Activated T-helper 1 cell treated with anti-CD3 and anti-CD28 coated beads, Interleukin-12 subunit alpha, Interleukin-12 subunit beta, Interleukin-2, Interleukin-4 antibody, amounts not matched to agents 30 ng/mL and 10 ng/mL and 1 ng/mL, durations not matched to agents 14 hours and 24 hours and 36 hours (primary cell): ENCODE measurements at places on chromosomes 11 and 22. TPM values are rescaled to one million over a fixed set of nuclear protein-coding genes. Genes with fewer than 3 reads are reported as not detected.

The SPON1 gene
- 0.20 and 0.29 TPM in 2 replicates for total RNA-seq

The RAD9A gene
- total RNA-seq = 30.7 and 31.6 TPM in 2 replicates

The RAB3IL1 gene
- 0.23 and 0.24 TPM in 2 replicates for total RNA-seq

The CACNA1I gene
- total RNA-seq = 0.02 and 0.03 TPM in 2 replicates

The SERPING1 gene
- total RNA-seq = not detected in 2 replicates
